Ecto neural progenitor cell (in vitro differentiated cells): ENCODE measurements at places on chromosomes 7 and 10.
A peak's percentile ranks its signal among the peaks of the same experiment; 100 is the strongest.

GRCh38 chr10:13769946-13770345 lies 183.2 kb downstream of the PRPF18 start:
- DNase-seq, result no peak

DNA sequence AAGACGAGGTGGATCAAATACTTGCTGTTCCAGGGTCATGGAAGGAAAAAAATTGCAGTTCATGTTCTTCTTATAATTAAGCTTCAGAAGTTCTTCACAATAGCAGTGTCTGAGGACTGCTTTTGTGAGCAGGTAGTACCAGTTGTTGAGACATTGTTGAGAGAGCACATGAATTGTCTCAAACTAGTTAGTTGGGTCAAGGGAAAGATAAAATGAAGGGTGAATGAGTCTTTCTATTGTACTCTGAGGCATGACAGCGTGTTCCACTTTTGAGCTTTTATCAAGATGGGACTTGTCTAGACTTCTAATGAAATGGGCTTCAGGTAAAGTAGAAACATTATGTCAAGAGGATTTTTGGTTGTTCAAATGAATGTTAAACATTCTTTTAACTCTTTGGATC lies 26.0 kb downstream of the KAT6B start:
- no peak for DNase-seq

DNA sequence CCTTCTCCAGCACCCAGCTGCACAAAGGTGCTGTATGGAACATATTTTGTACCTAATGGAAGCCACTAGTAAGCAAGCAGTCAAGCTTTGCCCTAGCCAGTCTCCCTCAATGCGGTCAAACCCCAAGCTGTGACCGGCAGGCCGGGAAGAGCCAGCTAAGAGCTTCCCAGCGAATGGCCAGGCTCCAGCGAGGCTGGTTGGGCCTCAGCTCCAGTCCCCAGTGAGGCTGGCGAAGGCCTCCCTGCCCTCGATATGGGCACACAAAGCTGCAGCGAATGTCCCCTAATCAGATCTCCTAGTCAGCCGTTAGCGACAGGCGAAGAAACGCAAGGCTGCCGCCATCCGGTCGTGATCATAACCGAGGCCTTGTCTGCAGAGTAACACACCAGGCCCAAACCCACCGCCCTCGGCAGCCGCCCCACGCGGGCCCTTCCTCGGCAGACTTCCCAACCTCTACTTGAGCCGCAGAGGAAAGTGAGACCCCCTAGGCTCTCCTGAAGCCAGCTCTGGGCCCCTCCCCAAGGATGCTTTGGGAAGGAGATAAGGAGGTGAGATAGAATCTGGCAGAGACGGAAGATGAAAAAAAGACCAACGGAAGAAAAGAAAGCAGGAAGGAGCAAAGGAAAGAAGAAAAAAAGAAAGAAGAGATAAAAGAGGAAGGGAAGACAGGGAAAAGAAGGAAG lies 3.1 kb upstream of the HOXA9 start:
- DNase-seq, result no peak

DNA sequence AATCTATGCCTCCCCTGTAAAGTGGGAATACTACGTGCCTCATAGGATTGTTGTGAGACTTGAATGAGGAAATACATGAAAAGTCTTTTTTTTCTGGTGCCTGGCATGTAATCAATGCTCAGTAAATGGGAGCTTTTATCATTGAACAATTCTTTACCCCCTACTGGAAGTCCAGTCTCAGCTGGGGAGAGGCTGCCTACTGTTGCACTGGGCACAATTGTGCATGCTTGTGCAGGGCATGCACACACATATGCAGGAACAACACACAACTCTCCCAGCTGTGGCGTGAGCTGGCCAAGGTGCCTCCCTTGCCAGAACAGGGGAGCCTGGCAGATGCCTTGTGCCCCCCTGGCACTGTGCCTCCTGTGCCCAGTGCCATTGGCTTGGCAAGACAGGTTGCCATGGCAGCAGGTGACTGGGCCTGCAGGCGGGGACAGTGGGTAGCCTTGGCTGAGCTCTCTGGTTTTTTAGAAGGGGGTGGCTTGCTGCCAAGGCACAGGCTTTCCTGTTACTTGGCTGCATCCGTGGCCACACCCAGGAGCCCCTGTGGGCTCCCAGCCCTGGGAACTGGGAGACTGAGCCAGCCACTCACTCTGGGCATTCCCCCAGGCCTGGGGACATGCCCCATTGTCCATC lies 16.1 kb upstream of the PALD1 start:
- no peak for DNase-seq

GRCh38 chr10:95295031-95295755 lies 4.4 kb upstream of the PDLIM1 start:
- DNase-seq, result peak; percentile 73

DNA sequence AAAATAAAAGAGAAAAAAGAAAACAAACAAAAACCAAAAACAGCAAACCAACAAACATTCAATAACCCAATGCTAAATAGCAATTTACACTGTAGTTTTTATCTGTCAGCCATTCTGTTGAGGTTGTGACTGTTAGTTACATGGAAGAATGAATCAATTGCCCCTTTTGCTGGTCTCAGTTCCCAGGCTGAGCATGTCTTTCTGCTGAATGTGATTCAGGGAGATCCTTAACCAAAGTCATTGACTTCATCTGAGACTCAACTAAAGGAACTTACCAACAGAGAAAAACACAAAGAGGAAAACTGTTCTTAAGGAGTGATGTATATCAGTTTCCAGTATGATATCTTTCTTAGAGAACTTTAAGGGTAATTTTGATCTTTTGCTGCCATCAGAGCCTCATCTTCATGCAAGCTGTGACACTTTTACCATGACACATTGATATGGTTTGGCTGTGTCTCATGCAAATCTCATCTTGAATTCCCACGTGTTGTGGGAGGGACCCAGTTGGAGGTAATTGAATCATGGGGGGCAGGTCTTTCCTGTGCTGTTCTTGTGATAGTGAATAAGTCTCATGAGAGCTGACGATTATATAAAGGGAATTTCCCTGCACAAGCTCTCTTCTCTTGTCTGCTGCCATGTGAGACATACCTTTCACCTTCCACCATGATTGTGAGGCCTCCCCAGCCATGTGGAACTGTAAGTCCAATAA lies 469.8 kb downstream of the KIF20B start:
- DNase-seq, result no peak

- no peak for DNase-seq
Observed at GRCh38 chr10:51937308-51938140, 238.1 kb upstream of the CSTF2T start.

DNA sequence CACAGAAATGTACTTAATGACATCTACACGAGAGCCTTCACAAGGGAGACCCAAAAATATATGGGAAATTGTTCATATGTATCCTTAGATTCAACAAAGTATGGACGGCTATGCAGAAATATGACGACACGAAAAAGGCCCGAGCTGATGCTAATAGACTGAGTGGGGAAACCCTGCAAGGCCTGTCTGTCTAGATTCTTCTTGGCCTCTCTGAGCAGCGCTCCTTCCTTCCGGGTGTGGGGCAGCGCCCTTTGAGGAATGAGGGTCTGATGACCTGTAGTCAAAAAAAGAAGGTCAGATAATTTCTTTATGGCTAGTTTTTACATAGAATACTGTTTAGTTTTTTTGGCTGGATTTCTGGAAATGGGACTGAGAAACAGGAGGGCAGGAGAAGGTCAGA lies 192.8 kb upstream of the AKR1E2 start:
- no peak for DNase-seq

GRCh38 chr10:71836596-71836974 lies 14.5 kb downstream of the PSAP start:
- no peak for DNase-seq

DNA sequence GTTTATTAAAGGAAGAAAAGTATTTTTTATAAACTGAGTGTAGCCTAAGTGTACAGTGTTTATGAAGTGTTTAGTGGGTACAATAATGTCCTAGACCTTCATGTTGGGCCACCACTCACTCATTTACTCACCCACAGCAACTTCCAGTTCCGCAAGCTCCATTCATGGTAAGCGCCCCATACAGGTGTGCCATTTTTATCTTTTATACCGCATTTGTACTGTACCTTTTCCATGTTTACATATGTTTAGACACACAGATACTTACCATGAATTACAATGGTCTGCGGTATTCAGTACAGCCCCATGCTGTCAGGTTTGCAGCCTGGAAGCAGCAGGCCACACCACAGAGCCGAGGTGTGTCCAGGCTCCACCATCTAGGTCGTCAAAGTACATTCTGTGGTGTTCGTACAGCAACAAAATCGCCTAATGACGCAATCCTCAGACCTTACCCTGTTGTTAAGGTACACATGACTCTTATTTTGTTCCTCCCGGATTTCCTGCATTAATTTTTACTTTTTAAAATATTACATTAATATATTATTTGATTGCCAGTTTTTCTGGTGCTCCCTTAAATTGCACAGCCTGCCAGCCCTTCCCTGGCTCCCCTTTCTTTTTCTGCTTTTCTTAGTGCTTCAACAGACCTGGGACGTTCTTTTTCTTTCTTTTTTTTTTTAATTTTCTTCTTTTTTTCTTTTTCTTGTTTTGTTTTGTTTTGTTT lies 881 bp upstream of the SSBP1 start:
- DNase-seq, result no peak

GRCh38 chr7:1136841-1137516 lies 23.0 kb downstream of the ZFAND2A start:
- no peak for DNase-seq

GRCh38 chr10:98270073-98270740 lies 2.2 kb upstream of the LOXL4 start:
- DNase-seq, result peak; percentile 40

DNA sequence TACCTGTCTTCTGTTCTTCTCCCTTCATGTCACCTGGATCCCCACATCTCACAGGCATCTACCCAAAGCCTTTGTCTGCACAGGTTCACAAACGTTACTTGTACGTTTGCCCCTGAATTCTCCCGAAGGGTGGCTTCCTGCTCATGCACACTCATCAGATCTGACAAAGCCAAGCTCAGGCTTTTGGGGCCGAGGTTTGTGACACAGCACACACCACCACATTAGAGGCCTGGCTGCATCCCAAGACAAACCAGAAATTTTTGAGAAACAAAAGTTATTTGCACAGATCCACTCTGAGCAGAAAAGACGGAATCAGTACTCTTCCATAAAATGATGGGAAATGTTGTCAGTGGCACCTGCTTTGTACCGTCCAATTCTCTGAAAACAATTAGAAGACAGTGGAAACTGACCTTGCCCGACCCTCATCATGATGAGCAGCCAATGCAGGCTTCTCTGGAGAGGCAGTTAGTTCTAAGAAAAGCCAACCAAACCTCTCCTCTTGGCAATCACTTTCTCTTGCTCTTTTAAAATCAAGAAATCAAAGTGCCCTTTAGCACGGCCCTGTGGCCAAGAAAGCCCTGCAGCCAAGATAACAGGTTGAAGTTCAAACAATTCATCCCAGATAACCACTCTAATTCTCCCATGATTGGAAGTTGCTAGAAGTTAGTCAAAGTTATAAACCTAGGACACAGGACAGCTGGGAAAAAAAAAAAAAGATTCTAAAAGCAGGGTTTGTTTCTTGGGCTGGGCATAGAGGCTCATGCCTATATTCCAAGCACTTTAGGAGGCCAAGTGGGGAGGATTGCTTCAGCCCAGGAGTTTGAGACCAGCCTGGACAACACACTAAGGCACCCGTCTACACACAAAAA lies 13.6 kb upstream of the SVIL start:
- no peak for DNase-seq

DNA sequence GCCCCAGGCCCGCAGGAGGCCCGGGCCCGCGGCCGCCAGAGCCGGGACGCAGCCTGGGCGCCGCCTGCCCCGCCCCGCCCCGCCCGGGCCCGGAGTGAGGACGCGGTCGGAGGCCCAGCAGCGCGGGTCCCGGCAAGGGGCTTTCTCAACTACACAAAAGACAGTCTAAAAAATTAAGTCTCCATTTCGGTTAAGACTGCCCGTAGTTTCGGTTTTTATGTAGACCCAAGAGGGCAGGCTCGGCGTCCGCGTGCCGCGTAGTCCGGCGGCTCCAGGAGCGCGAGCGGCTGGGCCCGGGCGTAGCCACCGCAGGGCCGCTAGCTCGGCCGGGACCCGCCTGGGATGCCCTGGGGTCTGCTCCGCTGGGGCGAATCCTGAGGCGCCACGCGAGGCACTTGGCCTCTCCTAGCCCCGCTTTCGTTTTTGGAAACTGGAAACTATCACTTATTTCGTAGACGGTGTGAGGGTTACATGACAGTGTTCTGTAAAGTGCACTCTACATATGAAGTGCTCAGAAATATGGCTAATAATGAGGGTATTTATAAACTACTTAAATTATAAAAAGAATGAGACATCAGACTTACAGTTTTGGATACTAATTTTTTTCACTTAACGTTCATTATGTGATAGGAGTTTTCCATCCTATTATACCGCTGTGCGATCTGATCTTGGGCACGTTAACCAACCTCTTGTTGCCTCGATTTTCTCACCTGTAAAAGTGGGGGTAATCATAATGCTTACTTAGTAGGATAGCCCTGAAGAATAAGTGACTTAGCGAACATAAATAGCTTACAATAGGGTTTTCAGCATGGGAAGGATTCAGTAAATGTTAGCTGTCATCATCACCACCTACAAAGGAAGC lies 573 bp downstream of the BLVRA start:
- peak; percentile 67 for DNase-seq

DNA sequence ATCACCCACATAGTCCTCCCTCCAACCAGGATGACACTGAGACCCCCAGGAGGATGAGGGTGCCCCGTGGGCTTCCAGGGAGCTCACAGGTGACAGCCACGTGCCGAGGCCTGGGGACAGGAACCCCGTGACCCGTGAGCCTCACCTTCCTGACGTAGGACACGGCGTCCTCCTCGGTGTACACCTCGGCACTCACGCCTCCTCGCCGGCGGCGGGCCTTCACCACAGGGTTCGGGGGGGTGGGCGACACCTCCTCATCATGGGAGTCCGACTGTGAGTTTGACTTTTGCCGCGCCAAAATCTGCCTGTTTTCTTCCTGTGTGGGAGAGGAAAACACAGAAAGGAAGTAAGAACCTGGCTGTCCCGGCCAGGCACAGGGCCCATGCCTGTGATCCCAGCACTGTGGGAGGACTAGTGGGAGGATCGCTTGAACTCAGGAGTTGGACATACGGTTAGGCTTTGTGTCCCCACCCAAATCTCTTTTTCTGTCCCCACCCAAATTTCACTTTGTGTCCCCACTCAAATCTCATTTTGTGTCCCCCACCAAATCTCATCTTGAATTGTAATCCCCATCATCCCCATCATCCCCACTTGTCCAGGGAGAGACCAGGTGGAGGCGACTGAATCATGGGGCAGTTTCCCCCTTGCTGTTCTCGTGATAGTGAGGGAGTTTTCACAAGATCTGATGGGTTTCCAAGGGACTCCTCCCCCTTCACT lies 45.9 kb upstream of the DNAAF5 start:
- DNase-seq, result no peak

GRCh38 chr10:71451754-71452153 lies 55.0 kb downstream of the CDH23 start:
- no peak for DNase-seq

- DNase-seq, result no peak
Observed at GRCh38 chr7:150379441-150380379, 580 bp downstream of the ZNF775 start.
